Frontal cortex (tissue), 4 donors: ENCODE measurements at places on chromosomes 4 and X. TPM values are rescaled to one million over a fixed set of nuclear protein-coding genes. Genes with fewer than 3 reads are reported as not detected.

TMEM31 gene
- total RNA-seq: not detected

SPARCL1 gene
- 48.9 TPM for total RNA-seq

CD40LG gene
- total RNA-seq: not detected

WDR45 gene
- 24.5 TPM for total RNA-seq

CLDN34 gene
- total RNA-seq: not detected

MAGEA12 gene
- not detected for total RNA-seq

SPANXN4 gene
- not detected for total RNA-seq

HS6ST2 gene
- 13.0 TPM for total RNA-seq
